Transverse colon (tissue), 4 donors: ENCODE measurements at places on chromosomes 6 and 20. TPM values are rescaled to one million over a fixed set of nuclear protein-coding genes. Genes with fewer than 3 reads are reported as not detected.

HSPA12B gene
- 4.1 TPM for total RNA-seq

DNA sequence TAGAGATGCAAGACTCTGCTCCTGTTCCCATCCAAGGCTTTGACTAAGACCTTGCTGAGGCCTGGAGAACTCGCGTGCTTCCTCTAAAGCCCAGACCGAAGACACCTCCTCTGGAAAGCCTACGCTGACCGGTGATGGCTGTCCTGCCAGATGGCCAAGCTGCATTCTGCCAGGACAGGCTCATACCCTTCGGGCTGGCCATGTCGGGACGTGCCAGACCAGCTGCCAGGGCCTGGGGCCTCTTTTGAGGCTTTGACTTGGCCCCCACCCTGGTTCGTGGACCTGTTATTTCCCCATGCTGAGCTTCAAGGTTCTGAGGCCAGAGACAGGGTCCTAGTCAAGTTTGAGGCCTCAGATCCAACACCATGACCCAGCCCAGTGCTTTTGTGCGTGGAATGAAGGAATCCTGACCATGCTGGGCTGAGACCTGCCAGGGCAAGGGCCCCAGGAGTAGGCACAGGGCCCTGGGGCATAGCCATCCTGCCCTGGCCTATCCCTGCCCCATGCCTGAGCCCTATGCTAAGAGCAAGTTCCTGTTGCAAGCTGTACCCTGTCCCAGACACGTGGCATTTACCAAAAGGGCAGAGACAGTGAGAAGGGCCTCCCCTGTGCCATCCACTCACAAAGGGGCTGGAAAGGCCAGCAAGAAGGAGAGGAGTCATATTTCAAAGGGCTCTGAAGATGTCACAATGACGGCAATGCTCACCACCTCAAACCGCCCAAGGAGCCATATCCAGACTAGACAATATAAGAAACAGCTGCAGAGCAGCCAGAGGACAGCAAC, 42.8 kb downstream of the MRPL14 start:
- H3K27me3 ChIP-seq = no peaks in the 10 kb centered on the region
- H3K36me3 ChIP-seq = no peaks in the 10 kb centered on the region
- no peak overlapping the region for H3K27ac ChIP-seq
- H3K4me3 ChIP-seq = no peak overlapping the region
- no peak for DNase-seq
- no peaks in the 10 kb centered on the region for H3K4me1 ChIP-seq

STMND1 gene
- 9.3 TPM for total RNA-seq

DNA sequence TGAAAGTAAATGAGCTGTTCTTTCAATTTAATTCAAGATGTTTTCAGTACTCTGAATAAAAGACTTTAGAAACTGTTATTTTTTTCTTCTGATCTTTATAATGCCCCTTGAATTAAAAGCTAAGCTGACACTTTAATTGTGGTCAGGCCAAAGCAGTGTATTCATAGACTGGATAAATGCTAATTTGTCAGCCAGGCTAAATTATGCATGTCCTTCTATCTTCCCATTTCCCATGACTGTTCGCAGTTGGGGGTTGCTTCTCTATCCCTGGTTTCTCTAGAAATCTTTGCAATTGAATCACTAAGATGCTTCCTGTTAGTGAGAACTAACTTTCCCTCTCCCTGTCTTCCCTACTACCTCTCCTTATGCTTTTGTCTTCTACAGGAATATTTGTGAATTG, 396.2 kb downstream of the RFPL4B start:
- H3K27ac ChIP-seq = no peak overlapping the region
- no peaks in the 10 kb centered on the region for H3K27me3 ChIP-seq
- no peaks in the 10 kb centered on the region for H3K36me3 ChIP-seq
- H3K4me1 ChIP-seq = no peaks in the 10 kb centered on the region
- no peak for DNase-seq
- H3K4me3 ChIP-seq = no peak overlapping the region

- DNase-seq = no peak
- H3K36me3 ChIP-seq = no peaks in the 10 kb centered on the region
- peak overlapping the region; percentile 90 for H3K27ac ChIP-seq
- H3K4me3 ChIP-seq = no peak overlapping the region
- peaks cover 24% of the 10 kb centered on the region for H3K4me1 ChIP-seq
- H3K27me3 ChIP-seq = no peaks in the 10 kb centered on the region
These were observed 37.8 kb downstream of the ILRUN start for GRCh38 chr6:34658605-34659265.

DNA sequence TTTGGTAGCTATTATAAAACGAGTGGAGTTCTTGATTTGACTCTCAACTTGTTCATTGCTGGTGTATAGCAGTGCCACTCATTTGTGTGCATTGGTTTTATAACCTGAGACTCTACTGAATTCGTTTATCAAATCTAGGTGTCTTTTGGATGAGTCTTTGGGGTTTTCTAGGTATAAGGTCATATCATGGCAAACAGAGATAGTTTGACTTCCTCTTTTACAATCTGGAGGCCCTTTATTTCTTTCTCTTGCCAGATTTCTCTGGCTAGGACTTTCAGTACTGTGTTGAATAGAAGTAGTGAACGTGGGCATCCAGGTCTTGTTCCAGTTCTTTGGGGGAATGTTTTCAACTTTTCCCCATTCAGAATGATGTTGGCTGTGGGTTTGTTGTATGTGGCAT, 38.8 kb downstream of the SUMO4 start:
- H3K4me1 ChIP-seq = peaks cover 15% of the 10 kb centered on the region
- no peaks in the 10 kb centered on the region for H3K36me3 ChIP-seq
- no peak overlapping the region for H3K27ac ChIP-seq
- H3K27me3 ChIP-seq = no peaks in the 10 kb centered on the region
- H3K4me3 ChIP-seq = no peak overlapping the region

NR2E1 gene
- total RNA-seq = not detected

PTK7 gene
- 2.2 TPM for total RNA-seq

GRCh38 chr6:21200134-21200870, 393.2 kb upstream of the SOX4 start:
- no peaks in the 10 kb centered on the region for H3K36me3 ChIP-seq
- H3K4me3 ChIP-seq = no peak overlapping the region
- H3K27me3 ChIP-seq = no peaks in the 10 kb centered on the region
- peaks cover 13% of the 10 kb centered on the region for H3K4me1 ChIP-seq
- DNase-seq = no peak
- H3K27ac ChIP-seq = no peak overlapping the region

AKAP12 gene
- total RNA-seq = 47.0 TPM

- H3K4me1 ChIP-seq = no peaks in the 10 kb centered on the region
- no peaks in the 10 kb centered on the region for H3K36me3 ChIP-seq
- peak; percentile 82 for DNase-seq
- peak overlapping the region; percentile 18 for H3K4me3 ChIP-seq
- H3K27ac ChIP-seq = peak overlapping the region; percentile 53
- H3K27me3 ChIP-seq = no peaks in the 10 kb centered on the region
These were observed 61.2 kb downstream of the RSPH3 start for GRCh38 chr6:158938811-158939254.

DNA sequence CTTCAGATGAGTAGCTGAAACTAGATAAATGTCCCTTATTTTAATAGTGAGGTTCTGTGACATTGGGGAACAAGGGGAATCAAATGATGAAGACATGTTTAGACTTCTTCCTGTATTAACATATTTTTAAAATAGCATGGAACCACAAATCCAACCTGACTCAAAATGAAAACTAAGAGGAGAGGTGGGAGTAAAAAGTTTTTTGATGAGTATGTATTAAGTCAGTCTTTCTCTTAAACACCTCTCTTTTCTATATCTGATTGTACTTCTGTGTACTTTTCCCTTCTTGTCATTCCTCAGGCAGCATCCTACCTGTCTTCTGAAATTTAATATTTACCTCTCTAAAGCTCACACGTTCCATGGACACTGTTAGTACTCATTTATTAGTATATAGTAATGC, 8.7 kb upstream of the SDHAF4 start:
- H3K27ac ChIP-seq = no peak overlapping the region
- no peak for DNase-seq
- no peaks in the 10 kb centered on the region for H3K27me3 ChIP-seq
- no peaks in the 10 kb centered on the region for H3K4me1 ChIP-seq
- no peaks in the 10 kb centered on the region for H3K36me3 ChIP-seq
- H3K4me3 ChIP-seq = no peak overlapping the region

GJA10 gene
- not detected for total RNA-seq

DNA sequence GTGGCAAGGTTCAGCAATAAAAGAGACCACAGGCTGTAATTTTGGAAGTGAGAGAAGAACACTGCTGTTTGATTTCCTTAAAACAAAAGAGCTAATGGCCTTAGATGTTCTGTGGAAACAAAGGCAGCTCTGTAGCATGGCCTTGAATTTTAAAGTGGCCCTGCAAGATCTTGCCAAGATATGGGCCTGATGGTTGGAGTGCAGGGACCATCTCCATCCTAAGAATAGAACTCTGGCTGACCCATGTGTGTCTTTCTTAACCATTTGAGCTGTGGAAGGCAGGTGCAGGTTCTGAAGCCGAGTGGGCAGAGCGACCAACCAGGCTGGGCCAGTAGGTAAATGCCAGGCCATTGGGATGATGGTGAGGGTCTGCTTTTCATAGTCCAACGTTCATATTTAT, 73.8 kb upstream of the VSTM2L start:
- no peak overlapping the region for H3K27ac ChIP-seq
- H3K36me3 ChIP-seq = no peaks in the 10 kb centered on the region
- H3K4me1 ChIP-seq = no peaks in the 10 kb centered on the region
- no peaks in the 10 kb centered on the region for H3K27me3 ChIP-seq
- no peak for DNase-seq
- no peak overlapping the region for H3K4me3 ChIP-seq

DNA sequence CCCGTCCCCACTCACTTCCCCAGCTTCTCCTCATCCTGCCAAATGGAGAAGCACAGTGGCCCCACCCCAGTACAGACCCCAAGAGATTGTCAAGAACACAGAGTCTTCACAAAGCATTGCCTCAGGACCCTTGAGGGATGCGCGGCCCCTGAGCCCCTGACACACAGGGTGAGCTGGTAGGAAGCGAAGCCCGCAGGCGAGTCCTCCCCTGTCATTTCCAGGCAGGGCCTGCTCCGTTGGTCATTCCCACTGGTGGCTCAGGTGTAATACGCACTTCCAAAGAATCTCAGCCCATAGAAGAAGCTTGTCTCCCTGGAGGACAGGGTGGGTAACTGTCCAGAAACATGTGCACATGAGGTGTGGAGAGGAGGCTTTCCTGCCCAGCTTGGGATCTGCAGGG, 404.2 kb downstream of the THBS2 start:
- no peak overlapping the region for H3K4me3 ChIP-seq
- no peak for DNase-seq
- H3K36me3 ChIP-seq = no peaks in the 10 kb centered on the region
- no peaks in the 10 kb centered on the region for H3K27me3 ChIP-seq
- peaks cover 4% of the 10 kb centered on the region for H3K4me1 ChIP-seq

DNA sequence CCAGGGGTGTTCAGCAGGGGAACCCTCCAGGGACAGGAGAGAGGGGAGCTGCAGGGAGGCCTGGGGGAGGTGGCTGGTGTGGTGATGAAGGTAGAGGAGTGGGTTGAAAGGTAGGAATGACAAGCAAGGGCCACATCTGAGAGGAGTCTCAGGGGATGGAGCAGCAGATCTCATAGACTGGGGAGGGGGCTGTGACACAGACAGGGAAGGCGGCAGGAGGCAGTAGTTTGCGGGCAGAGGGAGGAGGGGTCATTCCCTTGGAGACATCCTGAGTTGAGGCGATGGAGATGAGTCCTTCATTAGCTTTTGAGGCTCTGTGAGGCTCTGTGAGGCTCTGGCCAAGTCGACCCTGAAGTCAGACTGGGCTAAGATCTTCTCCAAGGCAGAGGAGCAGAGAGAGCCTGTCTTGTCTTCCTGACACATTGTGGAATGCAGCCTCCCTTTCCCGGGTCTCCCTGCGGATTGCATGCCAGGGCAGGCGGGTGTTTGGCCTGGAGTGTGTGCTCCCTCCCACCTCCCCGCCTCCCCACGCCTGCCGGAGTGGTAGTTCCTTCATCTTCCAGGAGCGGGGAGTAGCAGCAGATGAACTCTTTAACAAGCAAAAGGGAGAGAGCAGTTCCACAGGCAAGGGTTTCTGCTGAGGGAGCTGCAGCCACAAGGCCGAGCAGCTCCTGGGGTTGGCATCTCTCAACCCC, 34.3 kb upstream of the MLN start:
- no peak overlapping the region for H3K4me3 ChIP-seq
- H3K27me3 ChIP-seq = no peaks in the 10 kb centered on the region
- peaks cover 16% of the 10 kb centered on the region for H3K4me1 ChIP-seq
- no peak overlapping the region for H3K27ac ChIP-seq
- no peaks in the 10 kb centered on the region for H3K36me3 ChIP-seq
- no peak for DNase-seq
